ENCODE measurements at places on chromosomes 11 and 22.

GRCh38 chr22:33984211-33984610 is 63.9 kb upstream of the LARGE1 start:
- DNase-seq = no peak

- no peak for DNase-seq
Observed at GRCh38 chr11:78654071-78654470, 79.4 kb upstream of the NARS2 start.

- no peak for DNase-seq
Observed at GRCh38 chr11:68941324-68942094, 37.8 kb downstream of the IGHMBP2 start.

DNA sequence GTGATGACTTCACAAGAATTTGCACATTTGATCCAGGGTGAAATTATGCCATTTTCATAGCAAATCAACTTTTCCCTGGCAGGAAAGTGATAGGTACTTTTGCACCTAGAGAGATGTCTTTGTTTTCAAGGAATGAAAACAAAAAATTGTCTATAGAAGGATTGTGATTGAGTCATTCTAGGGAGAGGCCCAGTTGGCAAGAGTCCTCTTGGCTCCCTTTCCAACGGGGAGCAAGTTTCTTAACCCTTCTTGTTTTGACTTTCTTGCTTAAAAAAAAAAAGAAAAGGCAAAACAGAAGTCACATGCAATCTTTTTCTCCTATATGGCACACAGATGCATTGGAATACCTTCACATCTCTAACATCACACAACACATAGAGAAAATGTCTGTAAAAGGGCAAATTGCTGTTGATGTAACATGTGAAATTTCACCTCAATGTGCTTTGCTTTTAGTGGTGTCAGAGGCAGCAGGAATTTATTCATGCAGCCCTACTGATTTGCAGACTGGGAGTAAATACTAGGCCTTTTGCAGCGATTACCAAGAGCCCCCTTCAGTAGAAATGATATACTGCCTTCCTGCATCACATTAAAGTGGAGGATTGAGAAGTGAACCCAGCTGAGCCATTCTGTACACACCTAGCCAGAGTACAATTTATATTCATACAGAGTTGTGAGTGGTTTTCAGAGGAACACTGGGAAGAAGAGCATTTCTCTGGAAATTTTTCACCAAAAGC is 290.7 kb upstream of the MPPED2 start:
- no peak for DNase-seq

DNA sequence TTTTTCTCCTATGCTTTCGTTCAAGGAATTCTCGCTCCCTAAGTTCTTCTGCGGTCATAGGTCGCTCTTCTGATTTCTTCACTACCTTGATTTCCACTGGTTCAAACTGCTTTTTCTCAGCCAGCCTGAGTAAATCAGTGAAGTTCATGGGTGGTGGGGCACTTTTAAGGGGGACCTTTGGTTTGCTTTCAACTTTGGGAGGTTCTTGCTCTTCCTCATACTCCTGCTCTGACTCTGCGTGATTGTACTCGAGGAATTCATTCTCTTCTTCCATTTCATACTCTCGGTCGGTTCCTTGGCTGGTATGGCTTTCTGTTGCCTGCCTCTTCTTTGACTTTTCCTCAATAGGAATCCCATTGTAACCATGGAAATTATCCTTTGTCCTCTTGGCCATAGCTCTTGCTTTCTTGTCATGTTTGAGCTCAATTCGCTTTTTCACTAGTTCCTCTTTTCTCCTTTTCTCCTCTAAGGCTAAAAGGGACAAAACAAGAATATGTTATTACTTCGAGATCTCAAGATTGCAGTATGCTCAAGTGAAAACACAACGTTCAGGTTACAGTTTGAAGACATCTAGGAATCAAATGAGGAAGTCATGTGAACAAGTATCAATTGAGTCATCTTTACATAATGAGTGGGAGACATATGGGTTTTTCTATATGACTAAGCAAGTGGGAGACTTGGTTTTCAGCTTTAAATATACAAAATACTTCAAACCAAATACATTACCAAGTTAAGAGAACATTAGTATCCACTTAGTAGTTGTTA is 16.2 kb downstream of the MISFA start:
- no peak for DNase-seq

DNA sequence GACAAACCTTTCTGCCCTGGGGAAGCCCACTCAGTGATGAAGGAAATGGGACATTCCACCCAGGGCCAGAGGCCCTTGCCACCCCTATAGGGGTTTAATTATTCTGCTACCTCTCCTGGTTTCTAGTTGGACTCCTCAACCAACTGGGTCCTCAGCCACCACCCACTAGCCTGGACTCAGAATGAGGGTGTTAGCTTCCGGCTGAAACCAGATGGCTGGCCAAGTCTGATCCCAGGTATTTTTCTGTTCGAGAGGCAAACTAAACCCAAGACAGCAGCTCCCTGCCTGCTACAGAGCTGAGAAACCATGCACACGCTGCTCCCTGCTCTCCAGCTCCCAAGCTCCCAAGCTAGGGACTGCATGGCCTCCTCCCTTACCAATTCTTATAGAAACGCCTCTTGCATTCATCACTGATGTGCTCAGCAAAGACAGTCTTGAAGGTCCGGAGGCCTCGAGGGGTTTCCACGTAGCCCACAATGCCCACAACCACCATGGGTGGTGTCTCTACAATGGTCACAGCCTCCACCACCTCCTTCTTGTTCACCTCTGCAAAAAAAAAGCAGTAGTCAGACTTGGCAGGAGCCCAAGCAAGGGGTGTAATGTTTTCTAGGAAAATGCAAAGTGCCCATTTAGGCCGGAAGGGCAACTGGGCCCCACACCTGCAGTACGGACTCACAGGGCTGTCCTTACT is 2.2 kb downstream of the RPL3 start:
- DNase-seq = no peak

DNA sequence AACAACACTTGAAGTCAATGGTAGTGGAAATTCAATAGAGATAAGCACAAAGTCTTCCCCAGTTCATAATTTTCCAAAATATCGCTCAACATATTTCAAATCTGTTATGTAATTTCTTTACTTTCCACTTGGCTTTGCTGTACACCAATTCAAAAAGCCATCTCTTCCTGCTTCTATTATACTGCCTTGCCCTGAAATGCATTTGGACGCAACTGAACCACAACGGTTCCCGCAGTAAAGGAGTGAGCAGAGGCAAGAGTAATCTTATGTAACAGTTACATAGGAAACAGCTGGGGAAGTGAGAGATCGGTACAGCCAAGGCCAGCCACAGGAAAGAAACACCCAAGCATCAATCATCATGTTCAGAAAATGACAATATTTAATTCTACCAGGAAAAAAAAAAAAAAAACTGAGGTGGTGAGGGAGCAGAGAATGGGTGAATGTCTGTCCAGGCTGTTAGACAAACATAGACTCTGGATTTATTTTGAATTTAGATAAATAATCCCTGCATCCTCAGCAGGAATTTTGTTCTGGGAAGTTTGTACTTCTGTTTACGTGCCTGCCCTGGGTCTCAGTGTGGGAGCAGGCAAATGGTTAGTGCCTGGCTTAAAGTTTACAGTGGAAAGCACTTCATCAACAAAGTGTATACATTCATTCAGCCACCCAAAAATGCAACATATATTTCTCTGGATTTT is 392.2 kb downstream of the ETS1 start:
- no peak for DNase-seq

DNA sequence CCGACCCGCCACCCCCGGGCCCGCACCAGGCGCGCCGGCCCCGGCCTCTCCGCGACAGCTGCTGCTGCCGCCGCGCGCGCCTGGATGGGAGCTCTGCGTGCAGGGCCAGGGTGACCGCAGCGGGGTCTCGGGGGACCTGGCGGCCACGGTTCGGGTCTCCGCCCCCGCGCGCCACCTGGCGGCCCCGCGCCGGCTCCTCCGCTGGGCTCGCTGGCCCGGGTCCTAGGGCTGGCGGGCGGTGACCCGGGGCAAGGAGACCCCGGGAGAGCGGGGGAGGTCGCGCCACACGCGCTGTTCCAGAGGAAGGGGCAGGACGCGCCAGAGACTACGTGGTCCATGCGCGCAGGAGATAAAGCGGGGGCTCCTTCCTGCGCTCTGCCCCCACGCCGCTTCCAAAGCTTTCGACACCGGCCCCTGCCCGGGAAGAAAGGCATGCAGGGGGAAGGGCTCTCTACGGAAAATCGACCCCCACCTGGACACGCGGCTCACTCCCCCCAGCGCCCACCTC is 562 bp downstream of the SHANK2 start:
- DNase-seq = no peak

- no peak for DNase-seq
Observed at GRCh38 chr11:65538915-65539743, 14.2 kb downstream of the SCYL1 start.

Data from stimulated activated CD4-positive, alpha-beta T cell treated with anti-CD3 and anti-CD28 coated beads, TNF-alpha, amount 100 ng/mL, for 1 hour (primary cell).